ENCODE measurements at places on chromosomes 4 and X.

- no peak for DNase-seq
Observed at GRCh38 chr4:4923201-4923600, 63.7 kb downstream of the MSX1 start.

- no peak for DNase-seq
Observed at GRCh38 chr4:74751856-74752255, 42.5 kb downstream of the BTC start.

DNA sequence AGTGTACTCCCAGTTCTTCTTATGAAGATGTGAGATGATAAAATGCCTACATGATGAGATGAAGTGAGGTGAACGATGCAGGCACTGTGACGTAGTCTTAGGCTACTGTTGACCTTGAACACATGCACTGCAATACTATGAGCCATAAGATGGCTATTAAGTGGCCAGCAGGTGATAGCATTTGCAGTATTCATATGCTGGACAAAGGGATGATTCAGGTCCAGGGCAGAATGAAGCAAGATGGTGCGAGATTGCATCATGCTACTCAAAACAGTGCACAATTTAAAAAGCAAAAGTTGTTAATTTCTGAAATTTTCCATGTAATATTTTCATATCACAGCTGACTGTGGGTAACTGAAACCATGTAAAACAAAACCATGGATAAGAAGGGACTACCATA, 781.4 kb downstream of the PCDH18 start:
- DNase-seq, result no peak

DNA sequence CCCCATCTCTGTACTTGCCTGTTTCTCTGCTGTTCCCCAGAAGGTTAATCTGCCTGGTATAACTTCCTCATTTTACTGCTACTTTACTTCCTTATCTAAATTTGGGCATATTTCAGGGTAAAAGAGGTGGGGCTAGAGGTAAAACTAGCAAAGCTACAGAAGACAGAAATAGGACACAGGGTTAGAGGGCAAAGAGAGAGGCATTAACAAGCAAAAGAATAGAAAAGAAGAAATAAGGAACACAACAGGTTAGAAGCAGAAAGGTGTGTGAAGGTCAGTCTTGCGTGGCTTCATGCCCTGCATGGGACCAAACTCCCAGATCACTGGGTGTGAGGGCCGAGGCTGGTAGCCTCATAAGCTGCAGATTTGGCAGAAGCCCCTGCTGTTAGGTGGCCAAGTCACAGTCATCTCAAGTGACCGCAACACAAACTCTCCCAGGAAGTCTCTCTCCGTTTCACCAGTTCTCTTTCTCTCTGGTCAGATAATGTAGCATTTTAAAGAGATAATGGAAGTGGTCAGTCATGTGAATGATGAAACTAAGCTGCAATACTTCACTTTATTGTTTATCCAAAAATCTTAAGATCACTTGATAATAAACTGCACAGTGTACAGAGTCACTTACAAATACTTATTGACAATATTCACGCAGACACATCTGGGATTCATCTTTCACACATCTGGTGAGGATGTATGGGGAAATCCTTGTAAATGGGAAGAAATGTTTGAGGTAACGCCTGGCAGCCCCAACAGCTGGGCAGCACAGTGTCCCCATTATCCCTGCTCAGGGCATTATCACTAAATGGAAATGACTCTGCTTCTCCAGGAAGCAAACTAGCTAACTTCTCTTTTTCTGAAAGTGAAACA, 16.4 kb downstream of the TMEM154 start:
- DNase-seq, result no peak

- no peak for DNase-seq
Observed at GRCh38 chr4:166991006-166991561, 243.2 kb downstream of the SPOCK3 start.

DNA sequence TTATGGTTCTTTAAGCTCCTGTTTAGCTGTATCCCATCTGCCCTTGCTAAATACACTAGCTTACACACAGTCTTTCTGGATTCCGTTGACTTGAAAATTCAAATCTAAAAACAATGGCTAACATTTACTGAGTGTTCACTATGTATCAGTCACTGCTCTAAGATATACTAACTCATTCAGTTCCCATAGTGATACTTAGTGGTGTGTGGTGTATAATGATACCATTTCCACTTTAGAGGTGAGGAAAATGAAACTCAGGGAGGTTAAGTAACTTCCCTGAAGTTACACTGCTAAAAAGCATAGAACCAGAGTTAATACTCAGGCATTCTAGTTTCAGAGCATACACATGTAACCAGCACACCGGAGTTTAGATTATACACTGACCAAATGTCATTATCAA, 762.0 kb downstream of the GRID2 start:
- DNase-seq, result no peak

DNA sequence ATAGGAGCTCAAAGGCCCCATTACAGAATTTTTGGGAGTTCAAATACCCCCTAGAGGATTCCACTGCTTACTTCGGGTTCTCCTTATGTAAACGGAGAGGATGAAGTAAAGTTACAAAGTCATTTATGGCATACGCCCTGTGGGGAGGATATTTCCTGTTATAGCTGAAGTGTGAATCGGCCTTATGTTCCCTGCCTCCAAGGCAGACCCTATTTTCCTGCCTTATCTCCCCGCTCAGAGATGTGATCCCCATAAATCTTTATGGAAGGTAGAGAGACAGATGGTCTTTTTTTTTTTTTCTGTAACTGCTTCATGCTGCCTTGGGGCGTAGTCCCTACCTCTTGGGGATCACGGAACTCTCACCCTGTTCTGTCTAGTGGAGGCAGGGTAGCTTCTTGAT, 56.0 kb upstream of the DHX15 start:
- no peak for DNase-seq

DNA sequence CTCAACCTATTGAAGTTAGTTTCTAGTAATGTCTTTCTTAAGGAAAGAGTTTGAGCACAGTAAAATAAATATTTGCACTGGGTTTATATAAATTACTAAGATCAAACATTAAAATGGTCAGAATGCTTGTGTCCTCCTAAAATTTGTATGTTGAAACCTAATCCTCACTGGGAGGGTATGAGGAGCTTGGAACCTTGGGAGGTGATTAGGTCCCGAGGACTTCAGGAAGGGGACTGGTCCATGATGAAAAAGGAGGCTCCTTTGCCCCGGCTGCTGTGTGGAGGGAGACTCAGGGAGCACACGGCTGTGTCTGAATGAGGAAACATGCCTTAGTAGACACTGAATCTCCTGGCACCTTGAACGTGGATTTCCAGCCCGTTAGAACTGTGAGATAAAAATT, 221.9 kb downstream of the TENM3 start:
- no peak for DNase-seq

GRCh38 chr4:76799718-76800117, 98.2 kb downstream of the SOWAHB start:
- no peak for DNase-seq

- DNase-seq, result no peak
Observed at GRCh38 chr4:100962698-100963097, 384.6 kb downstream of the PPP3CA start.

All from NCI-H1694 (cell line).